ENCODE measurements at places on chromosomes 16 and 17.

- DNase-seq, result no peak
Measured at GRCh38 chr17:11242411-11242810, 1.4 kb downstream of the SHISA6 start.

DNA sequence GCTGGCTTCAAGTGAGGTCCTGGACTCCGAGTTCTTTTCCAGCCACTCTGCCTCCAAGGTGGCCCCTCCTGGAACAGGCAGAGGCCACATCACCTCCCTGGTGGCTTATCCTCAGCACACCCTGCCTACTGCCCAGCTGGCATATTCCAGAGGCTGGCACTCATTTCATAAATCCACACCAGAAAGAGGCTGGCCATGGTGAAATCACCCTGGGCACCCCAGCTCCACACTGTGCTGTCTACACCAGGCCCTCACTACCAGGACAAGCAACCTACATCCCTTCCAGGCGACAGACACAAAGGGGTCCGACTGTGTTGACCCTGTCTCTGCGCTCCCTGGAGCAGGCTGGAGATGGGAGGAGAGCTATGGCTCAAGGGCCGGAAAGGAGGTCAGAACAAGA, 100.2 kb downstream of the C16orf78 start:
- DNase-seq, result no peak

- no peak for DNase-seq
Measured at GRCh38 chr17:64470625-64471024, 21.7 kb downstream of the MILR1 start.

GRCh38 chr16:77273815-77274214, 74.6 kb downstream of the SYCE1L start:
- DNase-seq, result no peak

DNA sequence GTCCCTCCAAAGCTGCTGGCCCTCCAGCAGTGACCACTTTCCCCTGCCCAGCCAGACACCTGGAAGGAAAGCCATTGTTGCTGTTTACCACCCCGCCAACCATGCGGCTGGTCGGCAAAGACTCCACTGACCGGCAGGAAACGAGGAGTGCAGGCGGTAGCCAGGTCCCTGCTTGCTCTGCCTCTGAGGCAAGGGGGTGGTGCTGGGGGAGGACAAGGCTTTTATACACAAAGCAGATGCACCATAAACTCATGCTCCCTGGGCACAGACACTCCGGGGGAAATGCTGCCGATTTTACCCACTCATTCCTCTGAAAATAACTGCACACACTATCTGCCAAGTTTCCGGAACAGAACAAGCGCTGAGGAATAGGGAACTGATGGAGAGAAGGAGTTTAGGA, 62.8 kb upstream of the GRIN2A start:
- no peak for DNase-seq

GRCh38 chr16:85328676-85329058, 216.4 kb upstream of the CIBAR2 start:
- no peak for DNase-seq

- DNase-seq, result no peak
Measured at GRCh38 chr17:28415886-28416285, 9.9 kb upstream of the SLC46A1 start.

DNA sequence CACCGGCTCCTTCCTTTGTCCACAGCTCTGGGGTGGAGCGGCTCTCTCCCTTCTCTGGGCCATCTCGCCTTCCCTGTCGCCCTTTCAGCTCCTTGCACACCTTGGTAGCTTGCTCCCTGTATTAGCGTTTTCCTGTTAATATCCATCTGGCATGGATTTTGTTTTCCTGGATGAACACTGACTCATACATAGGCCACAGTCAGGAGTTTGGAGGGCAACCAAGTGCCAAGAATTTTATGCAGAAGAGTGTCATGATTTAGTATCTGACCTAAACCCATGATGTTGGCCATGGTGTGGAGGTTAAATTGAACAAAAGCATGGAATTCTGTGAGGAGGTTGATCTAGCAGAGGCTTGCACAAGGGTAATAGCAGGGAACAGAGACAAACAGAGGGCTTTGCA, 180.9 kb downstream of the AIPL1 start:
- DNase-seq, result no peak

DNA sequence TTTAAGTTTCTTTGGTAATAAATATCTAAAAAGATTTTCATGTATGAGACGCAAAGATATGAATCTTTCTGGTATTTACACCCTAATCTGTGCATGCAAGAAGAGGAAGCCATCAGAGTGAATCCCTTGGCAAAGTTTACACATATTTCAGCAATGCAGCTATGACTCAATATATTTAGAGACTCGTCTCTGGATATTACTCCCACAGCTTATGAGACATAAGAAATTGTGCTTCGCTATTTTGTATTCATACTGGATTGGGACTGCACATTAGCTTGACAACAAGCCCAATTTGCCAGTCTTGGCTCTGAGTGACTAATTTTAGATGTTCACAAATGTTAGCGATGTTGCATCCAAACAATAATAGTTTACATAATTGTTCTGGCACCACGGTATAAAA, 532.0 kb downstream of the CDH11 start:
- peak; percentile 73 for DNase-seq

DNA sequence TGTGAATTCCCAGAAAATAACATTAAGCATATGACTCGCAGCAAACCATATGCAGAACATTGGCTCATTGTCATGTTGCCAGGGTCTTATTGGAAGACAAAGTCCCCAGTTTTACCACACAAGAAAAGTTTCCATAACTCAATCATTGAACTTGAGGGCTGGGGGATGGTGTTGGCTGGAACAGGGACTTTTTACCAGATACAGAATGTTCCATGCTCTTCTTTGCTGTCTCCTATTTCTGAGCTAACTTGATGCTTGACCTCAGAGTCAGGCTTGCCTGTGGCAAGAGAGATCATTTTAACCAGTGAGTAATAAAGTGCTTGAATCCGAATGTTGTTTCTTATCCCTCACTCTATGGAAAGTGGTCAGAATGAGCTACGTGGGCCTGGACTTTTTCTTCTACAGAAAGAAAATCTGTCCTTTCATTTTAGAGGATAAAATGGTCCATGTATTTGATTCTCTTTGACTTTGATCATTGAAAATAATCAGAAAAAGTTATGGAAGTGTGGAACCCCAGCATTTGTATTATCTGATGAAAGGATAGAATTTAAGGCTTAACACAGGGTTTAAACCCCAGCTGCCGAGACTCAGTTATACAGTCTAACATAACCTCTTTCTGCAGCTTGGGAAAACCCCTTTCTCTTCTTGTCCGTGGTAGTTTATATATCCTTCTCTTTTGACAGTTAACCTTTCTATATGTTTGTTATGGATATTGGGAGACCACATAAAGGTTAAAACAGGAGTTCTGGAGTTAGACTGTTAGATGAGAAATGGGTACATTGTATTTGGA, 67.0 kb downstream of the TUBD1 start:
- DNase-seq, result peak; percentile 85

DNA sequence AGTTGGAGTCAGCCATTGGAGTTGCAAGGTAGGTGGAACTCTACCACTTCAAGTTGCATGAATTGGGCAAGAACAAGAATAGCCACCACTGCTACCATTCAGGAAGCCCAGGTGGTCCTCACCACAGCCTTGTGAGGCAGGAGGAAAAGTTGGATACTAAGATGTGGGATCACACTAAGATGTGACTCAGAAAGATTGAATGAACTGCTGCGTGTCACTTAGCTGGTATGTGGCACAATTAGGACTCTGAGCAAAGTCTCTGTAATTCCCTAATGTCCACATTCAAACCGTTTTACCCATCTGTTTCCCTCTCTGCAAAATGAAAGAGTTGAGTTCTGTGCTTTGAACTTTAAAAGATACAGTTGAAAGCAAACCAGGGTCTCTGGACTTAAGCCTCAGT, 44.7 kb upstream of the HS3ST3A1 start:
- peak; percentile 3 for DNase-seq

DNA sequence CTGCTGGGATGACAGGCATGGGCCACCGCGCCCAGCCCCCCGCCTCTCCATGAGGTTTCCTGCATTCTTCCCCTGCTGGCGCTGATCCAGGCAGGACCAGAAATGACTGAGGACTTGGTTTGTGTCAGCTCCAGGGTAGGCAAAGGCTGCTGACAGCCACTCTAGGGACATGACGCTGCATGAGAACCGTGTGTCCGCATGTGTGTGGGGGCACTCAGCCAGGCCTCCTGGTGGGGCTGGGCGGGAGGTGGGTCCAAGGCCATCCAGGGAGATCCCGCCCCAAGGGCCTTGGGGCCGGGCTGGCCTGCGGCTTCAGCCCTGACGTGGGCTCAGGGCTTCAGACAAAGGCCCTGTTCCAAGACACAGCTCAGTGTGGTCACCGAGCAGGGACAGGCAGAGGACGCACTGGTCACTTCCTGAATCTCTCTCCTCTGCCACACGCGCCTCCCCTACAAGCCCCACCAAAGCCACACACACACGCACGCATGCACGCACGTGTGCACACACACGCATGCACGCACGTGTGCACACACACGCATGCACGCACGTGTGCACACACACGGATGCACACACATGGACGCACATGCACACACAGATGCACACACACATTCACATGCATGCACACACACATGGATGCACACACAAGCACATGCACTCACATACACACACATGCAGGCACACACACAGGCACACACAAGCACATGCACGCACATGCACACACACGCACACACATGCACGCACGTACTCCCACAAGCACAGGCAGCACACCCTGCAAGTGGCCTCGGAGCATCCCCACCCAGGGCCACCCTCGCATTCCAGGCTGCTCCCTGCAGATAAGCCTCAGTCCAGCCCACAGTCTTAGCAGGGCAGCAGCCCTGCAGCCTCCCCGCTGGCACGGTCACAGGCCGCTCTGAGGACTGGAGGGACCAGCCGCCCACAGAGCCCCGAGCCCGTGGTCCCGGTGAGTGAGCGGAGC, 5.3 kb upstream of the TMEM204 start:
- no peak for DNase-seq

DNA sequence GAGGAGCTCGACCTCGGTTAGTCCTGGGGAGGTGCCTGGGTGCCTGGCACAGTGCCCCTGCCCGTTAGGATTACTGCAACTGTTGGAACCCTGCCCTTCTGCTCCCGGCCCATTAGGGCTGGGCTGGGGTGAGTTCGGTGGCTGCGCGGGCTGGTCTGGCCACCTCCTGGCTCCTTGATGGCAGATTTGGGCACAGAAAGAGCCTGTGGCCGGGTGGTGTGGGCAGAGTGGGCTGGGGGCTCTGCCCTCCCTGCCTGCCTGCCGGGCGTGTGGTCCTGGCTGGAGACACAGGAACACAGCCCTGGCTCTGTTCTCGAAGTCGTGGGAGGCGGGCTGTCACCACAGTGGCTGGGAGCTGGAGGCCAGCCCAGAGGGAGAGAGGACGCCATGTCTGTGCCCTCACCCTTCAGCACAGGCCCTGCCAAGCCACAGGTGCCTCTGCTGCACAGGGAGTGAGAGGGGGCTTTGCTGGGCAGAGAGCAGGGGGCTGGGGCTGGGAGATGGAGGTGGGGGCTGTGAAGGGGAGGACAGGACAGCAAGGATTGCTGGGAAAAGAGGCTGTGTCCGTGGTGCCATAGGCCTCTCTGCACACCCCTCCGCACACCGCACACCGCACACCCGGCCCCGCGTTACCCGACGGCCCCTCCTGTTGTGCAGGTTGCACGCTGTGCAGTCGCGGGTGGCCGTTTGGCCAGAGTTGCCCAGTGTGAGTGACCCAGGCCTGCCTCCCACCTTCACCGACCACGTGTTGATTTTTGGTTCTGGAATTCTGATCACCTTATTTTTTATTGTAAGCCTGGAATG, 236.6 kb upstream of the GSE1 start:
- no peak for DNase-seq

DNA sequence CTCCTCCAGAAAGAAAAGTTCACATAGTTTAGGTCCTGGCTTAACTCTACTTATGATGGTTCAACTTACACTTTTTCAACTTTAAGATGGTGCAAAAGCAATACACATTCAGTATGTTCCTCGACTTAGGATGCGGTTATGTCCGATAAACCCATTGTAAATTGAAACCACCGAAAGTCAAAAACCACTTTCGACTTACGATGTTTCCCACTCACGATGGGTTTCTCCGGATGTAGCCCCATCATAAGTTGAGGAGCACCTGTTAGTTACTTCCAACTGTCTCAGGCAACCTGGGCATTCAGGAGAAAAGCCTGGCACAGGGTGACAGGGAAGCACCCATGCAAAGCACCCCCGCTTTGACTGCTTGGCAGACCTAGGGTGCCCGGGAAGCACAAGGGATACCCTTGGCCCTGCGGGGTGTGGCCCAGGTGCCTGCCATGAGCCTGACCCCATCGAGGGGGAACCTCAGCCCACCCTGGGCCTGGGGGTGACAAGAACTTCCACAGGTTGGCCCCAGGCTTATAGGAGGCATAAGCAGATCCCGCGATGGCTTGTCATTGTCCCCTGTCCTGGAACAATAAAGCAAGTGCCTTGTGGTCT, 14.0 kb downstream of the UNC119 start:
- no peak for DNase-seq

DNA sequence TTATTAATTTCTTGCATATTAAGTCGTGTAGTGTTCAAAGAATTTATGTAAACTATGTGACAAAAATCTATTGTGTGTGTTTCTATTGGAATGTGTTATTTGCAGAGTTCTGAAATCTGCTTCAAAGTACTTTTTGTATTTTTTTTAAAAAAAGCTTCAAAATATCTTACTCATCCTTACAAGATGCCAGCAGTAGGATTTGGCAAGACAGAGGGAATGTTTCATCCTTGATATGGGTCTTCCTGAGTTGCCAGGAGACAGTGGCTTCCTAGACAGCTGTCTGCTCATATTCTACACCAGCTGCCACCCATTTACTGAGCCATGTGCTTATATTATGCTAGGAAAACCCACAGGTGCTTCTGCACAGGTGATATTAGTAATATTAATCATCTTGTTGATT, 36.4 kb downstream of the EFCAB5 start:
- peak; percentile 52 for DNase-seq

All from adipocyte (in vitro differentiated cells).